ENCODE measurements at places on chromosomes 6 and 20.

GRCh38 chr6:79170959-79171358, 63.5 kb downstream of the HMGN3 start:
- no peak for DNase-seq

- DNase-seq: no peak
These were observed 84.4 kb downstream of the SYNE1 start for GRCh38 chr6:152552616-152553209.

DNA sequence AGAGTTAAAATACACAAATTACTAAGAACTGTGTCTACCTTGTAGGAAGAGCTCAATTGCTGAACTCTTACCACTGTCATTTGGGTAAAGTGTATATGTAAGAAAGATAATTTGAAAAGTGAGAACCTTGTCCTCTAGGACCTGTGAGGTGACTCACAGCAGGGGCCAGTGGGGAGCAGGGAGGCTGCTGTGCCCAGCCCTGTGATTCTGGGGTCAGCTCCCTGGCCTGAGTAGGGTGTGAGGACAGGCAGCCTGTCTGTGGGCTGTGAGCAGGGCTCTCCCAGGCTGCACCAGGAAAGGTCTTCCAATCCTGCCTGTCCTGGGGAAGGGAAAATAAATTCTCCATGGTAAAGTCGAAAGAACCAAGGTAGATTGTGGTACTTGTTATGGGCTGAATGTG, 27.3 kb upstream of the SIRPG start:
- no peak for DNase-seq

GRCh38 chr20:3760655-3761348, 6.8 kb downstream of the ADISSP start:
- no peak for DNase-seq
